ENCODE measurements at places on chromosomes 2 and 18.

- DNase-seq: no peak
These were observed 76.1 kb downstream of the MBP start for GRCh38 chr18:77056344-77057005.

GRCh38 chr18:11269257-11269656 is 119.9 kb upstream of the PIEZO2 start:
- DNase-seq: no peak

- DNase-seq: no peak
These were observed 161.2 kb upstream of the DTNA start for GRCh38 chr18:34548973-34549294.

DNA sequence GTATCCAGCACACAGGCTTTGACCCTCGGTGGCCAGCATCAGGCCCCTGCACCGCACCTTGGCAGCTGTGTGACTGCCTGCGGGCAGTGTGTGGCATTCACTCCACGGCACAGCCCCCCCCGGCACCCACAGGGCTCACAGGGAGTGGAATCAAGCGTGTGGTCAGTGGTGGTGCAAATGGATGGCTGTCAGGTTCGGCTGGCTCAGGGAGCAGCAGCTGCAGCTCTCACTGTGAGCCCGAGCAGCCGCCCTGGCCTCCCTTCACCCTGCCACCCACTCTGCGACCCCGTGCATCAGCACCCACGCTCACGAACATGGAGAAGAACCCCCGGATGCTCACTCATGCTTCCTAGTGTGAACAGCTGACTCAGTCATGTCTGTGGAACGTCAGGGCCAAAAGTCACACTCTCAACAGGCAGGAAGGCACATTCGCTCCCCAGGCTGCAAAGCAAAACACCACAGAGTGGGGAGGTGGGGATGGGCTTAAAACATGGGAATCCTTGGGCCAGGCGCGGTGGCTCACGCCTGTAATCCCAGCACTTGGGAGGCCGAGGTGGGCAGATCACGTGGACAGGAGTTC is 41.5 kb upstream of the GPC1 start:
- no peak for DNase-seq

GRCh38 chr2:7450188-7450832 is 533.1 kb downstream of the RNF144A start:
- DNase-seq: no peak

- DNase-seq: no peak
These were observed 192.8 kb upstream of the APCDD1 start for GRCh38 chr18:10261344-10262276.
